Testis (tissue), 5 donors: ENCODE measurements at places on chromosomes 5 and 9.

GRCh38 chr9:22379272-22379671, 67.4 kb upstream of the DMRTA1 start:
- no peak for DNase-seq

DNA sequence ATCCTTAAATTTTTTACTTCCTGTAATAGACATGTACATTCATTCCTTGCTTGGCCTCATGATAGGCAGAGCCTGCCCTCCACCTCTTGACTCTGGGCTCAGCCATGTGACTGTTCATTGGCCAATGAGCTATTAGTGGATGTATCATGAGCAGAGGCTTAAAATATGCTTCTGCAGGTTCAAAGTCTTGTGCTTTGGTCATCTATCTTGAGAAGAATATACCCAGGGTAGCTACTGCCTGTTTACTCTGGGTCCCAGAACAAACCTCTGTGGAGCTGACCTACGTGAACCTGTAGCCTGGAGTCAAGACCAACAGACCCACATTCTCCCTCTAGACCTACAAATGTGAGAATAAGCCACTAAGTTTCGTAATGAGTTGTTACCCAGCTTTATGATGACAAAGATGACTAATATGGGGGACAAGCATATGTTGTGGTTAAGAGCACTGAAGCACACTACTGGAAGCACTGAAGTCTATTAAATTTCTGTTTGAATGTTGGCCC, 244.4 kb downstream of the MAST4 start:
- DNase-seq, result no peak

GRCh38 chr5:134236318-134236717, 10.4 kb upstream of the PPP2CA start:
- DNase-seq, result no peak

GRCh38 chr9:16619402-16619801, 251.1 kb downstream of the BNC2 start:
- no peak for DNase-seq

GRCh38 chr5:851553-851952, 767 bp upstream of the ZDHHC11 start:
- DNase-seq, result no peak

GRCh38 chr5:16726538-16726946, 109.7 kb upstream of the RETREG1 start:
- no peak for DNase-seq

DNA sequence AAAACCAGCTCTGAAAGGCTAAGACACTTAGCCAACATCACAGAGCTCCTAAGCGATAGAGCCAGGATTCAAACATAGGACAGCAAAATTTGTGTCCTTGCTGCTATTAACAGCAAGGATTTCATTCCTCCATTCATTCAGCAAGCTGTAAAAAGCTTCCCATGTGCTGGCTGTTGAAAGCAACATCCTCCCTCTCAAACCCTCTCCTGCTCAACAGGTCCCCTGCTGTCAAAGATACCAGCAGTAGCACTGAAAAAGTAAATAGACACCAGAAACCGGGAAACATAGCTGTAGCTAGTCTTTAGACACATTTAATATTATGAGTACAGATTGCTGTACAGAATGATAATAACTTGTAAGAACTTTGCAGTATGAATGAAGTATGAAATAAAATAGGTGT, 52.6 kb upstream of the ADAMTSL1 start:
- no peak for DNase-seq

DNA sequence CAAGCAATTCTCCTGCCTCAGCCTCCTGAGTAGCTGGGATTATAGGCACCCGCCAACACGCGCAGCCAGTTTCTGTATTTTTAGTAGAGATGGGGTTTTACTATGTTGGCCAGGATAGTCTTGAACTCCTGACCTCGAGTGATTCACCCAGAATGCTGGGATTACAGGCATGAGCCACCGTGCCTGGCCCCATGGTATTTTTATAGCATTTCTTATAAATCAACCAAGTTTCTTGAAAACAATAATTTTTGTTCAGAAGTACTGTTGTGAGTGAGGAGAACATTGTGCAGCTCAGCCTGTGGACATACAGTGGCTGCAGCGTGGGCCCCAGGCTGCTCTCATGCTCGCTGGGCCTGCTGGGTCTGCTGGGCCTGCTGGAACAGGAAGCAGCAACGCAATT, 45.3 kb downstream of the MAP1B start:
- no peak for DNase-seq

DNA sequence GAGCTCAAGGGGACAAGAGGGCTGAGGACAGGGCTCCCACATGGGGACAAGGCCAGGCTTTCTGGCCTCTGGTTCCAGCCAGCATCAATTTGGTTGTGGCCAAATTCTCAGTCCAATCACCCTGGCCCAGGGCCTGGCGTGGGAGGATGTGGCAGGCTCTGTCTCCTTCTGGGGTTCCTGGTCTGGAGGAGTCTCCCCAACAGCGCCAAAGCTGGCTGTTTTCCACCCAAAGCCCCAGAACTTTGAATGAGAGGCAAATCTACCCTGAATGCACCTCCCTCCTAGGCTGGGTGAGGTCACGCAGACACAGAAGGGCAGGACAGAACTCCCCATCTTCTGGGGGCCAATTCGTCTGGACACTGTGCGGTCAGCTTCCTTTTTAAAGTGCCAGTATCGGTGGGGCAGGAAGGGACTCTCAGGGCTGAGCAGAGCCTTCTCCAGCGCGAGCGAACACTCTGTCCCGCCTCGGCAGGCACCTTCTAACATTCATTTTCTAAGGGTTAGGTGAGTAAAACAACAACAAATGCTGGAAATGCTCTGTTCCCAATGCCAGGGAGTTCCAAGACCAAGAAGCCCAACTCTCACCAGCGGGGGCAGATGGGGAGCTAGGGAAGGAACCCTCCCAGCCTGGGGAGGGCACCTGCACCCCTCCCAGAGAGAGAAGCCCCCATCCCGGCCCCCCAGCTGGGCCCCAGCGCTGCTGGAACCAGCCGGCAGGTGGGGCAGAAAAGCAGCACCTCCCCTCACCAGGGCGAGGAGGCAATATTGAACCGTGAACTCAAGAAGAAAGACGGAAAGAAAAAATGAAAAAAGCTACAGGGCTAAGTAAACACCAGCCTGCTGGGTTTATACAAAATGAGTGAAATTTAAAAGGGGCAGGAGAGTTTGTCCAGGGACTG, 3.7 kb upstream of the DPM2 start:
- DNase-seq, result no peak

GRCh38 chr5:30749971-30750370, 443.5 kb upstream of the CDH6 start:
- DNase-seq, result no peak

GRCh38 chr9:87088621-87089365, 141.5 kb upstream of the GAS1 start:
- no peak for DNase-seq

GRCh38 chr9:17928228-17928627, 349.4 kb downstream of the SH3GL2 start:
- DNase-seq, result no peak

DNA sequence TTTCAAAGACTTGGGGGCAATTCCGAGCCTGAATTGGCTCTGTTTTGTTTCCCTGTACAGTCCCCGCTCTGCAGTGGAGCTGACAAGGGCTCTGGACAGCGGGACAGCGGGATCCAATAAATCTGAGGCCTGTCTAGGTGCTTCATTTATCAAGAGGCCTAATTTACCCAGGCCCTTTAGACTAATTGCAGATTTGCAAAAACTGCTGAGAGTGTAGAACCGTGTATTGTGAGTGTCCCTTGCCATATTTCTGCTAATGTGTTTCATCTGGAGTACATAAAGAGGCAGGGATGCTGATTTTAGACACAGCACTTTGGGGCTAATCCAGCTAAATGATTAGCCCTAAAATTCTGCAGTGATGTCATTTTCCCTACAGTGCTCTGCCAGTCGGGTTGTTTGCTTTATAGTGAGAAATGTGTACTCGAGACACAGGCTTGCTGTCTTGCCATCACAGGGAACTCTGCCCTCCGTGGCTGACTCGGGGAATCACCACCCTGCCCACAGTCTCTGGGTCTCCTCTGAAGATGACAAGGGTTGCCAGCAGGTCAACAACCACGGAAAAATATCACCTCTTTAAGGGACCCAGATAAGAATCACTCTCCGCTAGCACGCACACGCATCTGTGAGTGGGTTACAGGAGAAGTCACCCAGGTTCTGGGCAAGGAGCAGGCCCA, 592.0 kb downstream of the BNC2 start:
- no peak for DNase-seq

- no peak for DNase-seq
Observed at GRCh38 chr9:131235480-131235851, 40.8 kb downstream of the FAM78A start.

- no peak for DNase-seq
Observed at GRCh38 chr9:114694719-114695269, 12.8 kb upstream of the TEX48 start.

GRCh38 chr5:139181322-139181730, 16.8 kb downstream of the SIL1 start:
- DNase-seq, result no peak
